ENCODE measurements at places on chromosomes 7 and 10. TPM values are rescaled to one million over a fixed set of nuclear protein-coding genes. Genes with fewer than 3 reads are reported as not detected.
A peak's percentile ranks its signal among the peaks of the same experiment; 100 is the strongest.

DNA sequence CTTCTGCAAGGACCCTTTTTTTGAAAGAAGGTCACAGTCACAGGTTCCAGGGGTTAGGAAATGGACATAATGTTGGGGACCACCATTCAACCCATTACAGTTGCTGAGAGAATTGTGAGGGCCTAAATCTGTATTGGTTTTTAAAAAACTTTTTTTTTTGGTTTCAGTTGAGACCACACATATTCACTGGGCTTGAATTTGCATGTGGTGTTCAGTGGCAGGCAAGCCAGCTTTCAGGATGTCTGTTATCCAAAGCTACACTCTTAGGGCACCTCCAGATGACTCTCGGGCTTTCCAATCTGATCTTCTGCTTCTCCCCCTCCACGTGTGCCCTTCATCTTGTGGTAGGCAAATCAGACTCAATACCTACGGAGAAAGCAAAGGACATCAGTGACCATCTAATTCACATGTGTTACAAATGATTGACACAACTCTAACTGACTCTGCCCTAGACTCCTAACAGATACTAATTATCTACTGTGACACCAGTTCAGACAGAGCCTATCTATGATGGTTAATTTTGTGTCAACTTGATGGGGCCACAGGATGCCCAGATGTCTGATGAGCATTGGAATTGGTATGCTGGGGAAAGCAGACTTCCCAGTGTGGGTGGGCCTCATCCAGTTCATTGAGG is 93.3 kb upstream of the ELMO1 start:
- no peak for DNase-seq

DNA sequence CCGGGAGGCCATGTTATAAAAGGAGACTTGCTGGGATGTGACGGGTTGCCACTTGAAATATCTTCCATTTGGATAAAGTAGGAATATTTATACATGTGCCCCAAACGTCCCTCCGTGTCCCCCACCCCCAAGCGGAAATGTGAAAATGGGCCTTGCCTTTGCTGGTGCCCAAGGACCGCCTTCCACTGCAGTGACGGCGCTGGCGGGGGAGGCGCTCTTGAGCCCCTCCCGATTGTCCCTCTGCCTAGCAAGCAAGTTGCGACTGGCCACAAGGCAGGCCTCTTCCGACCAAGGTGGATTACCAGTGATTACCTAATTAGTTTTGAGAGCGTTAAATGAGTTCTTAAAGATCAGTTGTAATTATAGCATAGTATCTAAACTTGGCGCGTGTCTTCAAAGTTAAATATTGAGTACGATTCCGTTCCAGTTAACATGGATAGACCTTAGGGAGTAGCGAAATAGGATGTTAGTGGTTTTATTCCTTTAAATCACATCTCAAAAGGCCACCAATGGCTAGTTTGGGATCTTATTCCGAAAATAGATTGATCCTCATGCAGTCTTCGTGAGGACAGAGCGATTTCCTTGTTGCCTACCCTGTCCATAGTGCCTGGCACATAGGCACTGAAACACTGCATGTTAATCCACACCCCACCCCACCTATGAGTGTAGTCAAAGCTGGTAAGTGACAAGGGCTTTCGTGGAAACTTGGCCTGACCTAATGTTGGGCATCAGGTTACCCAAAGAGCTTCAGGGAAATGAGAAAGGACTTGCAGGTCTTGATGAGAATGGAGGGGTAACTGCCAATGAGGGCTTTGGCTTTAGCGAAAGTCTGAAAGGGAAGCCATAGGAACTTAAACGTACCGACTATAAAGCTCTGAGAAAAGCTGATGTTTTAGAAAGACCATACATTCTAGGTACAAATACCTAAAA is 1.1 kb downstream of the PPIA start:
- peak; percentile 83 for DNase-seq

DNA sequence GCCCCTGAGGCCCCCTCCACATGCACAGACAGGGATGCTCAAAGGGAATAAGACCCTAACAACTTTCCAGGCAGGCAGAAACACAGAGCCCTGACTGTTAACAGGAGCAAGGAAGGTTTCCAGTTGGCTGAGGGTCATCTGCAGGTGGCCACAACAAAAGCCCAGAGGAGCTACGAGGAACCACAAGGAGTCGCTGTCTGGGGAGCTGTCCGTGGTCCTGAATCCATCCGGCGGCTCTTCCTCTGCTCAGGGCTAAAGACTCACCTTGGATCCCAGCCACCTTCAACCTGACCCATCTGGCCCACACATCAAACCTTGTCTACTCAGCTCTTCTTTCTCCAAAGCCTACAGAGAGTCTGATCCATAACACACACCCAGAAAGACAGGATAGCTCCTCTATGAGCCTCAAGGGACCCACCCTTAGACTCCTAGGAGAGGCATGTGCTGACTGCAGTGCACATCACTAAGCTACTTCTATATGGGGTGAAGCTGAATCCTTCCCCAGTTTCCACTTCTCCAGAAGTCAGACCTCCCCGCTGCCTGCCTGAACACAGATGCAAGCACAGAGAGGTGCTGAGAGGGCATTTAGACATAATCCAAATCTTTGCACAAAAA is 104.0 kb downstream of the SLIT1 start:
- peak; percentile 62 for DNase-seq

The SKIDA1 gene
- total RNA-seq = 0.90 TPM

The PARD3 gene
- total RNA-seq = 42.1 TPM

GRCh38 chr10:116849248-116850057 is at the start of gene ENO4:
ENO4 (plus strand) TSS chr10:116849499; CDS start chr10:116849567, 68 bp downstream.
- DNase-seq = peak; percentile 65

- DNase-seq = no peak
Observed at GRCh38 chr7:37471619-37472018, 23.0 kb upstream of the ELMO1 start.

DNA sequence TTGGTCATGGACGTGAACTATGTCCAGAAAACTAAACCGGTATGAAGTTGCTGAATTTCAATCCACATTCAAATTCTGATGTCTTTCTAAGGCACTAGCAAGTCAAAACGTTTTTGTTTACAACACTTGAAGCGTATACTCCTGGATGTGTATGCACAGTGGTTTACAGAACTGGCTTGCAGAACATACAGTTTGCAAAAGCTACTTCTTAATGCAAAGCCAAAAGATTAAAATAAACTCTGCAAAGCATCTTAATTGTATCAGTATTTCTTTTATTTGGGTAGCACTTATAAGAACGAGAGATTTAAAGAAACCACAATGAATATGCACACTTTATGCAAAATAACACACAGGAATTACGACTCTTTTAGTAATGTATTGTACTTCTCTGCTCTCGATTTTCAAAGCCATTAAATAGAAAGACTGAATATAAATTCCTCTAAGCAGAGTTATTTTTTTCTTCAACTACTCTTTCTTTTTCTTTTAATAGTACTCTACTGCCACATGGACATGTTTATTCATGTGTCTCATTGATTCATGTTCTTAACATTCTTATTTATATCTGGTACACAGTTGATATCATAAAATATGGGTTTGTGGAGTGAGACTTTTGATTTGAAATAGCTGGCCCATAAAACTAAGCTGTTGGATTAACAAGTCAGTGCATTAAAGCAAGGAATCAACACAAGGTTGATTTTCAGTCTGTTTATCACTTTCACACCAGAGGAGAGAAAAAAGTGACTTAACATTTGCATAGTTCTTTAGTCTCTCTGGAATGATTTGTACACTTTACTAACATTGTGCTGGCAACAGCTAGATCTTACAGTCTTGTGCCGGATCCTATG is 189.4 kb upstream of the STEAP4 start:
- no peak for DNase-seq

DNA sequence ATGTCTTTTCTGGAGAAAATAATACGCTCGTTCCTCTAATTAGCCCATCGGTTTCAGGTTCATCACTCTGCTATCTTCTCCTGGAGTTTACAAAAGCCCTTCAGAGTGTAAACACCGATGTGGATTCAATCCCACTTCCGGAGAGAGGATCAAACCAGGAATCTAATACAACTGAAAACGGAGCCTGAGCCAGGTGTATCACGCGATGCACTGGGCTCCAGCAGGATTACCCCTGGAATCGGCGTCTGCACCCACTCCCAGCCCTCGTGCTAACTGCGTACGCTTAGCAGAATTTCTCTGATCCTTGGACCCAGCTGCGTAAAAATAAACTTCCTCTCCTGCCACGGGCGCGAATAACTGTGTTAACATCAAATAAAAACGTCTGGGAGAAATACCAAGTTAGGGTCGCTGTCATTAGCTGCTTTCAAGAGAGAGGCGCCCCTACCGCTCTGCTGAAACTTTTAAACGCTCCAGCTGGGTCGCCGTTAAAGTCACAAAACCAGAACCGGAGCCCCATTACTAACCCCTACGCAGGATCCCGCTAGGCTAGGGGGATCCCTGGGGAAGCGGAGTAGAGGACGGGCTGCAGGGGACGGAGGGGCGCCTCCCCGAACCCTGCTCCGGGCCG is 502 bp downstream of the ZNF3 start:
- no peak for DNase-seq

DNA sequence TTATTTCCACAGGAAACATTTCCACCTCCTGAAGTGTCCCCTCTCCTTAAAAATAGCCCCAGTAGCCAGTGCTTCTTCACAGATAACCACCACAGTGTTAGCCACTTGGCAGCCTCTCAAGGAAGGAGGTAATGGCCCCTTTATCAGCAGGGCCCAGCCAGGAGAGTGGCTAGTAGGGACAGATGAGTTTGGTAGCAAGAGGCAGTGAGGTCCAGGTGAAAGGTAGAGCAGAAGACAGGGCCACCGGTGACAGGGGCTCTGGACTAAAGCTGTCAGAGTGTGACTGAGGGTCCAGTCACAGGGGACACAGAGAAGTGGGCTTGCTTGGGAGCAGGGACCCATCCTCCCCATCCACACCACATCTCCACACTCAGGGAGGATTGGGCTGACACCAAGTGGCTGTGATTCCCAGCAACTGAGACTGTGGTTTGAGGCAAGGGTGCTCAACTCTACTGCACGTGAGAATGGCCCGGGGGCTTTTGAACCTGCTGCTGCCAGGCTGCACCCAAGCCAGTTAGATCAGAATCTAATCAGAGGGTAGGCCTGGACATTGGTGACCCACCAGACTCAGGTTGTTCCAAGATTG is 52.2 kb downstream of the C10orf120 start:
- no peak for DNase-seq

DNA sequence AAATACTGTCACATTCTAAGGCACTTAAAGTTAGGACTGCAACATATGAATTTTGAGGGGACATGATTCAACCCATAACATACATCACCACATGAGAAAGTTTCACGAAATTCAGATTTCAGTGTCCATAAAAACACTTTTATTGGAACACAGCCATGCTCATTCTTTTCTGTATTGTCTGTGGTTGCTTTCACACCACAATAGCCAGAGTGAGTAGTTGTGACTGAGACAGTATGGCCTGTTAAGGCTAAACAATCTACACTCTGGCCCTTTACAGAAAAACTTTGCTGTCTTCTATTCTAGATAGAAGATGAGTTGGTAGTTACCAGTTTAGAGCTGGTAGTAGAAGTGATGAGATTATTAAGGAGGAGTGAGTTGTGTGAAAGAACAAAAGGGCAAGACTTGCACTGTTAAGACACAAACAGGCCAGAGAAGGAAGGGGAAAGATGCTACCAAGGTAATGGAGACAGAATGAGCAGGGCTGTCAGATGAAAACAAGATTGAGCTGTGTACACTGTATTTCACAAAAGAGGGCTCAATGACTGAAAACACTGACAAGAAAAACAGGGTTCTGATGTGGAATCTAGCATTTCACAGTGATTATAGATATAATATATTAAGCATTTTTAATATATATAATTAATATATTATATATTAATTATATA is 108.6 kb downstream of the PPP1R3A start:
- DNase-seq = no peak

The HOXA4 gene
- total RNA-seq = 0.57 TPM

GRCh38 chr7:155974186-155974897 is 162.1 kb upstream of the SHH start:
- DNase-seq = no peak

GRCh38 chr7:11623093-11623678 is 208.8 kb downstream of the THSD7A start:
- DNase-seq = no peak

DNA sequence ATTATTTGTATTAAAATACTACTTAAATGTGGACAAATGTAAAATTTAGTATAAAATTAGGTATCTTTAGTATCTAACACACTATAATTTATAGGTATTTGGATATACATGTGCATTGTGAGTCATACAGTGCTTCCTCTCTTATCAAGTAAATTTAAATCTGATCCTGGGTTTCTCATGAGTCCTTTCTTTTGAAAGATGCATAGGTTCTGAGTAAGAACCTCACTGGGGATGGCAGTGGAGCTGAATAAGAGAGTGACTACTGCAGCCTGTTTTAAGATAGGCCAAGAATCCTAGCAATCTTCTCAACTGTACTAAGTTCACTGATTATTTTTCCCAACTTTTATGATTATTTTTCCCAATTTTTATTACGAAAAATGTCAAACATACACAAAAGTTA is 16.2 kb downstream of the CEP55 start:
- peak; percentile 78 for DNase-seq

DNA sequence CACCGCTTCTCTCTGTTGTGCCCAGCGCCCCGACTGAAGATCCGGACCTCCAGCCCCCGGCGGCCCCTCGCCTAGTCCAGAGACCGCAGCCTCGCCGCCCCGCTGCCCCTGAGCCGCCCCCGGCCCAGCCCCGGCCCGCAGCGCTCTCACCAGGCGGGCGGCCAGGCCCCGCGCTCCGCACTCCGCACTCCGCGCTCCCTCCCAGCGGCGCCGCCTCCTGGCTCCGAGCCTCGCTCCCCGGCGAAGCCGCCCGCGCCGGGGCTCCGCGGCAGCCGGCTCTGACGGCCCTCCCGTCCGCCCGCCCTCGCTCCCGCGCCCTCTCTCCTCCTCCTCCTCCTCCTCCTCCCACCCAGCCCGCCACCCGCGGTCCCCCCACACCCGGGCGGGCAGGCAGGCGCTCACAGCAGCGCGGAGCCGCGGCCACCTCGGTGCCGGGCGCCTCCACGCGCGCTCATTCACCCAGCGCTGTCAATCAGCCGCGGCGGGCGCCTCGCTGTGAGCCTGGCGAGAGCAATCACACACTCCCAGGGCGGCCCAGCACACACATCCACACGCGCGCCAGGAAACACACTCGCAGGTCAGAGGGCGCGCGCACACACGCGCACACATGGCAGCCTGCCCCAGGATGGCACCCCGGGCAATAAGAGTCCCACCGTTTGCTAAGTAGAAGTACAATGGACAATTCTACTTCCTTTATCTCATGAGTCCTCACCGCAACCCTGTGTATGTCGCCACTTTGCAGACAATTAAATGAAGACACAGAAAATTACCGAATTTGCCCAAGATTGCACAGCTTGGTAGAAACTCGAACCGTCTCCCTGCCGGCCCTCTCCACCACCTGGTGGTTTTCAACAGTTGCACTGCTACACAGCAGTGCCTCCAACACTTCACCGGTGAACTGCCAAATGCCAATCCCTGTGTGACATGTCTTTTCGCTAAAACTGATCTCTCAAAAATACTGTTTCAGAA is at the start of gene PRRT4:
Gene PRRT4, minus strand, starts transcription at position 280 of the 969 bp plus-strand sequence.
- no peak for DNase-seq

The SLC13A1 gene
- not detected for total RNA-seq

Measured in fibroblast of the aortic adventitia (primary cell).